Esophagus squamous epithelium (tissue), 5 donors: ENCODE measurements at places on chromosomes 3 and 15. TPM values are rescaled to one million over a fixed set of nuclear protein-coding genes. Genes with fewer than 3 reads are reported as not detected.

DNA sequence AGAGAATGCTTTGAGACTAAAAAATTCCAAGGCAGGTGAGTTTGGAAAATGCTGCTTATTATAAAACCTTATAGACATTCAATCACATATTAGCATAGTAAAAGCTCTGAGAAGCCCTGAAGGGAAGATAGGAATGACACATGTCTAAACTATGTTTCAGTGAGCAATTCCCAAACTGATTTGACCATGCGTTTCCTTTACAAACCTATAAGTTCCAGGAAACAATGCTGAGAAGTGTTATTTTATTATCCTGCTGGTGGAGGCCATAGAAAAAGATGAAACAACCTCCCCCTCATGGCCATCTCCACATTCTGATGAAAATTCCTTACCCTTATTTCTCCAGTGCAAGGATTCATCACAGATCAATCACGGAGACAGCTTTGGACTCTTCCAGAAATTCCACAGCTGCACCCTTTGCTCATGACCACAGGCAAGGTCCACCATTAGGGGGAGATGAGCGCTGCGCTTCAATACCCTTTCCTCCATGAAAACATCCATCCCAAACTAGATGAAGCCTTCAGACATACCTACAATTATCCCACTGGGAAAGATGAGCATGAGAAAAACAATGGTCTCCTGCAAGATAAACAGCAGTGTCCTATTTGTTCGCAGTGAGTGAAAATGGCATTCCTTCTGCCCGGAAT lies 372.1 kb downstream of the MAGI1 start:
- H3K27ac ChIP-seq, result no peak overlapping the region
- H3K4me1 ChIP-seq, result no peaks in the 10 kb centered on the region
- H3K4me3 ChIP-seq, result no peak overlapping the region
- DNase-seq, result no peak
- no peaks in the 10 kb centered on the region for H3K36me3 ChIP-seq

DNA sequence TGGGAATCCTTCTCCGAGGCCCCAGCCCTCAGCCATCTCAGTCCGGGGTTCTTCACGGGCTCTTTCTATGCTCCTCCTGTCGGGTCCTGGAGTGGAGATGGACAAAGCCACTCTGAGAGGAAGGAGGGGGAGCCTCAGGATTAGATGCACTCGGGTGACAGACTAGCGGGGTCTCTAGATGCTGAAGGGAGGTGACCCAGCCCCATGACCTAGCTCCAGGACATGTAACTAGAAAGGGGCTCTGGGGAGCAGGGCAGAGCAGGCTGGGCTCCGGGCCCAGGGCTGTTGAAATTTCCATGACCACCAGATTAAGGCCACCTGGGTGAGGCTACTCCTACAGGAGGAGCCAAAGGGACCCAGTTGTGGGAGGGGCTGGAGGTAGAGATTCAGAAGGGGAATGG lies 14.8 kb upstream of the SKIC8 start:
- H3K27me3 ChIP-seq, result no peaks in the 10 kb centered on the region
- DNase-seq, result no peak

The FOXB1 gene
- not detected for total RNA-seq

DNA sequence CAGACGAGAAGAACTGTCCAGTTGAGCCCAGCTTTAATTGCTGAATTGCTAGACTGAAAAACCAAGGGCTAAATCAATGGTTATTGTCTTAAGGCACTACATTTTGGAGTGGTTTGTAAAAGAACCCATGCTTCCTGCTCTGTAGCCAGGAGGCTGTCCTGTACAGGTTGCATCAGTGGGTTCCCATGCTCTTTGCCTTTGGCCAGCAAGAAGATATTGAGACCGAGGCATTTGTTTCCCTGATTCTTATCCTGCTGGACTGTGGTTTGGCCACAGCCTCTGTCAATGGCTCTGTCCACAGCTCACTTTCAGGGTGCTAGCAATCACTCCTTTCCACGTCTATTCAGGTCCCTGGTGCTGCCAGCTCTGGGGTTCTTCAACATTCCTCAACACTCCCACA lies 89.6 kb downstream of the FAM43A start:
- H3K27ac ChIP-seq, result no peak overlapping the region
- H3K4me3 ChIP-seq, result no peak overlapping the region
- H3K4me1 ChIP-seq, result peaks cover 18% of the 10 kb centered on the region
- H3K27me3 ChIP-seq, result no peaks in the 10 kb centered on the region

The GREM1 gene
- 0.30 TPM for total RNA-seq

The CLDN16 gene
- total RNA-seq, result not detected

The KLHL40 gene
- total RNA-seq, result not detected

The ATP8B4 gene
- total RNA-seq, result 6.7 TPM

The ALDH1A3 gene
- total RNA-seq, result 36.9 TPM

- H3K27ac ChIP-seq, result no peak overlapping the region
- DNase-seq, result no peak
- H3K4me3 ChIP-seq, result no peak overlapping the region
- no peaks in the 10 kb centered on the region for H3K4me1 ChIP-seq
These were observed 28.7 kb downstream of the GLCE start for GRCh38 chr15:69189157-69189556.

DNA sequence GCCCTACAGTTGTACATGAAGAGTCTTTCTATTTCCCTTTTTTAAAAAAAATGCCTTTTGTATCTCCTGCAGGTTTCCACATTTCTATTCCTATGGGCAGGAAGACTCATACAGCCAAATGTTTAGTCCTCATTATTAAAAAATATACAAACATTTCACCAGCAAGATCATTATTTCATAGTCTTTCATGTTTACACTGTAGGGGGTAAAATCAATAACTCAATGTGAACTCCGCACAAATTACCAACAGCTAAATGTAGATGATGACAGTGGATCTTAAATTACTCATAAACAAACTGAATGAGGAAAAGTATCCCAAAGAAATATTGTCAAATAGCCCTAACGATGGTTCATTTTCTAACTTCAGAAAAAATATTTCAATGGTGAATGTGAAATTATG lies 99.5 kb downstream of the MAGI1 start:
- H3K27me3 ChIP-seq, result no peaks in the 10 kb centered on the region
- DNase-seq, result no peak
- H3K27ac ChIP-seq, result no peak overlapping the region
- peaks cover 32% of the 10 kb centered on the region for H3K4me1 ChIP-seq
- H3K4me3 ChIP-seq, result no peak overlapping the region

GRCh38 chr3:30747771-30748281 lies 141.4 kb downstream of the TGFBR2 start:
- no peaks in the 10 kb centered on the region for H3K4me1 ChIP-seq
- no peak overlapping the region for H3K4me3 ChIP-seq
- DNase-seq, result no peak
- no peaks in the 10 kb centered on the region for H3K27me3 ChIP-seq
- no peaks in the 10 kb centered on the region for H3K36me3 ChIP-seq
- H3K27ac ChIP-seq, result no peak overlapping the region

The SLCO3A1 gene
- total RNA-seq, result 10.9 TPM

GRCh38 chr3:158847452-158847821 lies 45.6 kb downstream of the MFSD1 start:
- no peaks in the 10 kb centered on the region for H3K4me1 ChIP-seq
- no peaks in the 10 kb centered on the region for H3K27me3 ChIP-seq
- H3K4me3 ChIP-seq, result no peak overlapping the region
- no peak for DNase-seq

DNA sequence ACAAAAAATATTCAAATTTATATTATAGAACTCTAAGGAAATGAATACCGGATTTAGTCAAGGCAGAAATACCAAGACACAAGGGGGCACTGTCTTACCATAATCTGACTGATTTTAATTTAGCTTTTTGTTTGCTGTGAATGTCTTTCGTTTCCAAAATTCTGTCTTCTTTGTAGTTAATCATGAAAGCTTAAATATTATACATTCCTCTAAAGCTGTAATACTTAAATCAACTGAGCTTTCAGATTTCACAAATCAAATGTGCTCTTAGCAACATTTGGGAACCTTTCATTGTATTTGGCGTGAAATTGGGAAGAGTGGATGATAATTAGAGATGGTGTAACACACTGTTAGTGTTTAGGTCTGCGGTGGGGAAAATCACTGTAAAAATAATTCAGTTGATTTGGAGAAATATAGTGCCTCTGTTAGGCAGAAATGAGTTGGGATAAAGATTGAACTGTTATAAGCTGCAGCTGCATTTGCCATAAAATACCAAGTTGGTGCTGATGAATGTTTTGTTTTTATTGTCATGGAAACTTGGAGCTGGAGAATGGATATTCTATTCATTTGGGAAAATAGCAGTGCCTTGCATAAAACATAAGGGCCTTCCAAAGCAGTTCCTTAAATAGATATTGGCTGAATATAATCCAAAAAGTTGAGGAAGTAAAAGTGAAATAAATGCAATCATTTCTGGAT lies 228.2 kb downstream of the TCF12 start:
- no peaks in the 10 kb centered on the region for H3K27me3 ChIP-seq
- H3K4me3 ChIP-seq, result no peak overlapping the region
- H3K4me1 ChIP-seq, result peaks cover 18% of the 10 kb centered on the region
- no peak for DNase-seq
- H3K36me3 ChIP-seq, result no peaks in the 10 kb centered on the region
